Renal cortical epithelial cell (primary cell): ENCODE measurements at places on chromosomes 3 and 15. TPM values are rescaled to one million over a fixed set of nuclear protein-coding genes. Genes with fewer than 3 reads are reported as not detected.

DNA sequence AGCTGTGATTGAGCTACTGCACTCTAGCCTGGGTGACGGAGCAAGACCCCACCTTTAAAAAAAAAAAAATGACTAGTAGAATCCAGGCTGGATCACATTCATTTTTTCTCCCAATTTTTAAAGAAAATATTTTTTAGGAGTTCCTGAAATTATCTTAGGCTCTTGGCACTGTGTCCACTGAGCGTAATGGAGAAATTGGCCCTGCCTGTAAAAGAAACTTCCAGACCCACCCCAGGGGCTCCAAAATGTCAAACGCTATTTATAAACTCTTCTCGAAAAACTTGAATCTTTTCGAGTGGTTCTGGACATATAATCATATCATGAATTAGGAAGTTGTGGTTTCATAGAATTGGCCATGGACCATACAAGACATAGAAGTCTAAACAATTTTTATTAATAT is 300.2 kb upstream of the RGMA start:
- DNase-seq = no peak

DNA sequence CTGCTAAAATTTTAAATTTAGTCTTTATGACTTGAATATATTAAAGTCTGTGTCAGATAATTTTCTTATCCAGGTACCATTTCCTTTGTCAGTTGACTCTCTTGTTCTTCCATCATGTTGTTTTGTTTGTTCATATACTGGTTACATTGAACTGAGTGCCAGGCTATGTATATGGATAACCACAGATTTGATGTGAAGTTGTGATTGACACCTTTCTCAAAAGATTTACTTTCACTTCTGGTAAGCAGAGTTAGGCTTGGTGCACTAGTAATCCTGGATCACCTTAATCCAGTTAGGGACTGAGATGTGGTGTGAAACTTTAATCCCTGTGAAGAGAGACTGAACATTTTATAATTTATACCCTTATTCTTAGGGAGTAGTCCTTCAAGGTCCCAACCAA is 99.4 kb downstream of the ADAM10 start:
- DNase-seq = no peak

DNA sequence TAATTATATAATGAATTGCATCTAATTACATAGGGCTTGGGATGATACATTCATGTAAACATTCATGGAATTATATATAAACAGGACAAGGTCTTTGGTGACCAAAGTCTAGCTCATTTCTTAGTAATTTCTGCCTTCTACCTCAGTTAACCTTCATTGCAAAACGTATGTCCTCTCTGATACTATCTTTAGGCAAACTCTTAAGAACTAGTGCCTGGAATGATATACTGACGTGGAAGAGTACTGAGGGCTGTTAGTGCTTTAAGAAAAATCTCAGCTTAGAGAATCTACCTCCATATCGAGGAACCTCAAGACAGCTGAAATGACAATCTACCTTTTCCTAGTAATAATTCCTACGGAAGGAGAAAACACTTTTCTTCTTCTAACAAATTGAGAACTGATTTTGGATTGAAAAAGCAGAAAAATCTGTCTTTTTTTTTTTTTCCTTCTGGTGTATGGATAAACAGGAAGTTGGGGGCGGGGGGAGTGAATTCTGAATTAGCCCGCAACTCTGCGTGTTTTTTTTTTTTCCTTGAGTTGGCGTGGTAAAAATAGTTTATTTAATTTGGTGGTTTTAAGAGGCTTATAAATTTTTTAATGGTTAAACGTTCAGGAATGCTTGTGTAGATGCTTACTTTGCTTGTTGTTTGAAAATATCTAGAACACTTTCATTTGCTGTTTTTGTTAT is 43.2 kb downstream of the RARB start:
- no peak for DNase-seq

STAC gene
- total RNA-seq = 22.1 and 22.4 TPM in 2 replicates
